ENCODE measurements at places on chromosomes 12 and 14.

DNA sequence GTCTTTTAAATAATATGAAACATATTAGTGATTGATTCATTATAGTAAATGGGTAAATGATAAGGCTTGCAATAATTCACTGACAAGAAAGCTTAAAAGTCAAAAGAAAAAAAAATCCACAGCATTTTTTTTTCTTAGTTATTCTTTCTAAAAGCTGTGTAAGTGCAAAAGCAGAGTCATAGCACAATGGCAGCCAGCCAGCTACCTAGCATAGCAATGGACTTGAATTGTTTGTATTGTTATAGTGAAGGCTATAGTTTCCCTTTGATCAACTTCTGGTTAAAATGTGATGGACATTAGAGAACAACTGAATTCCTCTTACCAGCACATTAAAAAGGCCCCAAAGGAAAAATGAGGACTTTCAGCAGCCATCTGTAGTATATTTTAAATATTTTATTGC, 232.1 kb downstream of the NAV3 start:
- no peak for DNase-seq

- DNase-seq = no peak
These were observed 177.5 kb downstream of the SLC2A13 start for GRCh38 chr12:39928181-39928899.

DNA sequence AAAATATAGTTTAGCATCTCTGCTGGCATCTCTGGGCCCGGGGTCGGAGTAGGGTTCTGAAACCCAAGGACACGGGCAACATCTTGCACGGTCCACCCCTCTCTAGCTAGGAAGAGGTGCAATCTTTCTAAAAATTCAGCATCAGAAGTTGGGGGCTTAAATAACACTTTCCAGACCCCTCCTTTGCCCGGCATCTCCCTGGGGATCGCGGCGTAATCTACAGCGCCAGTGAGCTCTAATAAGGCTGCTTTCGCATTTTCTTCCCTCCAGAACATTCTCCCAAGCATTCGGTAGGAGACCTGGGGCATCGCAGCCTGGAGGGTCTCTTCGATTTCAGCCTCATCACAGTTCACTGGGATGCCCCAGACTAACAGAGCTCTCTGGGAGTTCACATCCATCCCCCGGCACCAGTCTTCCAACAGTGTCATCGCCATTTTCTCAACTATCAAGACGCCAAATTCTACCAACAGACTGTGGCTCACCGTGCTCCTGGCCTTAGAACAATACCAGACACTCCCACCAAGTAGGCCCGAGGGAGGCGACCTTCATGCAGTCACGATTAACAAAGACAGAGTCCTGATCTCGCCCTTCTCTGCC, 880 bp downstream of the PNMA1 start:
- DNase-seq = no peak

DNA sequence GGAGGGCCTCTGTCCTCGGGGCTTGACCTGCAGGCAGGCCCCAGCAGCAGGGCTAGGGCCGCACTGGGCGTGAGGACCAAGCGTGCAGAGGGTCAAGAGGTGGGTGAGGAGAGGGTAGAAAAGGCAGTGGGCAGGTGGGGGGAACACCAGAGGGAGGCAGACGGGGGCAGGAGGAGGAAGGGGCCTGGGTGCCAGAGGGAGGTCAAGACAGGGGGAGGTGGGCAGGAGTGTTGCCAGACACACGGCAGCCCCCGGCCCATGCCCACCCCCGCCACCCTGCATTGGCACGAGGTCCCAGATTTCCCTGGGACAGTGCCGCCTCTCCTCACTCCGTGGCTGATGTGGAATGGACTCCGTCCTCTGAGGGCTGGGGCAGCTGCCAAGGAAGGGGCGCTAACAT, 8.2 kb downstream of the TMEM121 start:
- no peak for DNase-seq

GRCh38 chr14:36619853-36620252, 37.4 kb upstream of the NKX2-8 start:
- DNase-seq = no peak

DNA sequence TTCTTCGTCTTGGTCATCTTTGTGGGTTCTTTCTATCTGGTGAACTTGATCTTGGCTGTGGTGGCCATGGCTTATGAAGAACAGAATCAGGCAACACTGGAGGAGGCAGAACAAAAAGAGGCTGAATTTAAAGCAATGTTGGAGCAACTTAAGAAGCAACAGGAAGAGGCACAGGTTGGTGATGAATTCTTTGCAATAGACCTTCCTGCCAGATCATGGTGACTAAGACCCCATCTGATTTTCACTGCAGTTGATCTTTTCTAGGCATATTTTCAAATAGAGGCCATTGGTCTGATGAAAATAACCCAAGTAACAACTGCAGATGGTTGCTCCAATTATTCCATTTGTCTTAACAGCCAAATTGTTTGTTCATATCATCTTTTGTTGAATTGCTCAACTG, 114.4 kb downstream of the SCN8A start:
- no peak for DNase-seq

GRCh38 chr12:1185460-1186182, 194.6 kb downstream of the ERC1 start:
- no peak for DNase-seq

- DNase-seq = no peak
These were observed 336.1 kb downstream of the MED13L start for GRCh38 chr12:115941362-115941761.

GRCh38 chr14:74968811-74969210, 13.4 kb upstream of the PGF start:
- no peak for DNase-seq

- no peak for DNase-seq
These were observed 77.3 kb downstream of the GLT1D1 start for GRCh38 chr12:128930606-128931005.

DNA sequence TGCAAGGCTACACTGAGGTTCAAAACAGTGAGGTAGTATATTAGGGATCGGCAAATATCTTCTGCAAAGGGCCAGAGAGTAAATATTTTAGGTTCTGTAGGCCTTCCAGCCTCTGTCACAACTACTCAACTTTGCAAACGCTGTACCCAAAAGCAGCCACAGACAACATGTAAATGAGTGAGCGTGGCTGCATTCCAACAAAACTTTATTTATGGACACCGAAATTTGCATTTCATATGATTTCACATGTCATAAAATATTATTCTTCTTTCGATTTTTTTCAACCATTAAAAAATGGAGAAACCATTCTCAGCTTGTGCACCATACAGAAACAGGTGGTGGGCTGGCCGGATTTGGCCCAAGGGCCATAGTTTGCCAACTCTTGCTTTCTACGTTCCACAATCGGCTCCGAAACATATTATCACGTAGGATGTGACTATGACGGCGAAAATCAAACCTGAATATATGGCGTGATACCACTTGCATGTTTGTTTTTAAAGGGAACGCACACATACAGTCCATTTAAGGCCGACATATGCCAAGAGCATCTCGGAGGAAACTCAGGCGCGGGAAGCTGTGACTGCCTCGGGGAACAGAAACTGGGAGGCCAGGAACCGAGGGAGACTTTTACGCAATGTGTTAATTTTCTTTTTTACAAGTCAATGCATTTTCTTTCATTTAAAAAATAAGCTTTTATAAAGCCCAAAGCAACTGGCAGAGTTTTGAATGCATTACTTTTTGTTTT, 7.1 kb downstream of the NCOR2 start:
- no peak for DNase-seq

- no peak for DNase-seq
These were observed 41.2 kb downstream of the PHLDA1 start for GRCh38 chr12:75990189-75990912.

DNA sequence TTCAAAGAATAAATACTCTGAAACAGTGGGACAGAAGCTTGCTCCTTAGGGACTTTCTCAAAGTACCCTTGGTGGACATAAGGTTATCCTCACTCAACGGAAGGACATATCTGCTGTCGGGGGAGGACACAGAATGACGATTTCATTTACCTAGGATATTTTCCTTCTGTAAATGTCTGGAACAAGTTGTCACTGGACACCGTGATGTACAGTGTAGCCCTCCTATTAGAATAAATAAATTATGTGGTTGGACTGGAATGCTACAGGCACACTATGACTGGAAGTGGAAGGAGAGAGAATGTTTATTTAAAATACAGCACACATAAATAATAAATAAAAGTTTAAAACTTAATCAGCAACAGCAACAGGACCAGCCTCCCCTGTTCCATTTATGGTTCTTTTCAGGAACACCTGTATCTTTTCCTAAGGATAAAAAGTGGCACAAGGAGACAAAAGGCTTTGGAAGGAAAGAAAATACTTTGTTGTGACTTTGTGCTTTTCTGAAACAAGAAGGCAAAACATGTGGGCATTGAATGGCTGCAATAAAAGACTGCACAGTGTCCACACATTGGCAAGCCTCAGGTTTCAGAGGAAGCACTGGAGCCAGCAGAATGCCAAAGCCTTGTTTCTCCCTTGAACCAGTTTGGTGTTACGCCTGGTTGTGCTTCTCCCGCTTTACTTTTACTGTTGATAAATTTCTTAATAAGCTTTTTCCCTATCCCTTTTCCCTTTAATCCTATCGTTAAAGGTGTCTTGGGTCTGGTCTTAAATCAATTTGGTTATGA, 36.8 kb downstream of the FGD4 start:
- DNase-seq = no peak

GRCh38 chr12:55470088-55470829, at the start of gene OR6C70:
Gene OR6C70, minus strand, starts transcription at chr12:55470138. Its CDS starts 0 bp downstream, at chr12:55470138.
- DNase-seq = no peak

DNA sequence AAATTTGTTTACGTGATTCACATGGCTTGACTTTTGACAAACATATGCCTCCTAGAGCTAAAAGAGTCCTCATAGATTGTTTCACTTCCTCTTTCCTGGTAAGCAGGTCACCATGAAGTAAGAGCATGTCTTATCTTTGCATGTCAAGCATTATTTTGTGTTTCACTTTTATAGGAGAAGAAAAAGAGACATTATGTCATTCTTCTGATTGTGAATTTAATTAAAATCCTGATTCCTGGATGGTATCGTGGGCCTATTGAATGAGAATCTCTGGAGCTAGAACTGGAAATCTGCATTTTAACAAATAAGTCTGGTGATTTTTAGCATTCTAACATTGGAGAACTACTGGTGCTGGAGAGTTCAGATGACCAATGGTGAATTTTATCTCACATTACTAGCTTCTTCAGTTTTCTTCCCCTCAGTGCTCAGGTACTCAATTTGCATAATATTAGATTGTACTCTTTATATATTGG, 218.6 kb upstream of the ATP2B1 start:
- no peak for DNase-seq

DNA sequence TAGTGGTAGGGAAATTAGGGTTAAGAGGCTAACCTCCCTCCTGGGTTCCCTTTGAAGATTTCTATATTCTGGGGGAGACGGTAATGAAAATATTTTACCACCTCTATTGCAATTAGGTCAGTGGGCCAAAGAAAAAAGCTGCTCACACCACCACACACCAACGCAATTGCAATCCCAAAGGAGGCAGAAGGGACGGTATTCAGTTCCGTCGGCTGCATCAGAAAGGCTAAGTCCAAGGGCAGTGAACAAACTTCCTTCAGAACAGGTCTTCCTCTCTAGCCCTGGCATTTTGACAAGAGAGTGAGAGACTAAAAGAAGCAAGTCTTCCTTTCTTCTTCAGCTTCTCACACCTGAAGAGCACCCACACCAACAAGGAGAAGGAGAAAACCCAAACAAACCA, 51.2 kb downstream of the OTX2 start:
- no peak for DNase-seq
